Transverse colon (tissue), 4 donors: ENCODE measurements at places on chromosomes 5 and 9. TPM values are rescaled to one million over a fixed set of nuclear protein-coding genes. Genes with fewer than 3 reads are reported as not detected.

- no peak for DNase-seq
- H3K27me3 ChIP-seq = peaks cover 7% of the 10 kb centered on the region
- no peaks in the 10 kb centered on the region for H3K36me3 ChIP-seq
- H3K4me3 ChIP-seq = no peak overlapping the region
- H3K27ac ChIP-seq = no peak overlapping the region
Measured at GRCh38 chr5:10555277-10555684, 8.6 kb upstream of the ANKRD33B start.

DNA sequence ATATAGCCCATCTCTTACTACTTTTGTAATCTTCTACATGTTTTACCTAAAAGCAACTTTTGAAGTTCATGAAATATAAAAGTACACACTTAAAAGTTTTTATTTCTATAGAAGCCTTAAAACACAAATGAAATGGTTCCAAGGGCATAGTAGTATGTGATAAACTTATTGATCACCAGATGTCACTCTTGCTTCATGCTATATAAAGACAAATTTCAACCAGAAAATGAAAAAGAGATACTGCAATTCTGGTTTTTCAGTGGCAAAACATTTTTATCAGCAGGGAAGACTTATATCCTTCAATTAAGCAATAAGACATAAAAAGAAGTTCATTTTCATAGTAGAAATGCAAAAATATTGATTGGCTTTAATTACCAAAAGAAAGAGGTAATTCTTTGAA is 69.4 kb upstream of the FBXL17 start:
- DNase-seq = no peak
- no peaks in the 10 kb centered on the region for H3K36me3 ChIP-seq
- no peaks in the 10 kb centered on the region for H3K4me1 ChIP-seq

Gene NUTM2F
- total RNA-seq = not detected

Gene TXNDC8
- total RNA-seq = not detected

DNA sequence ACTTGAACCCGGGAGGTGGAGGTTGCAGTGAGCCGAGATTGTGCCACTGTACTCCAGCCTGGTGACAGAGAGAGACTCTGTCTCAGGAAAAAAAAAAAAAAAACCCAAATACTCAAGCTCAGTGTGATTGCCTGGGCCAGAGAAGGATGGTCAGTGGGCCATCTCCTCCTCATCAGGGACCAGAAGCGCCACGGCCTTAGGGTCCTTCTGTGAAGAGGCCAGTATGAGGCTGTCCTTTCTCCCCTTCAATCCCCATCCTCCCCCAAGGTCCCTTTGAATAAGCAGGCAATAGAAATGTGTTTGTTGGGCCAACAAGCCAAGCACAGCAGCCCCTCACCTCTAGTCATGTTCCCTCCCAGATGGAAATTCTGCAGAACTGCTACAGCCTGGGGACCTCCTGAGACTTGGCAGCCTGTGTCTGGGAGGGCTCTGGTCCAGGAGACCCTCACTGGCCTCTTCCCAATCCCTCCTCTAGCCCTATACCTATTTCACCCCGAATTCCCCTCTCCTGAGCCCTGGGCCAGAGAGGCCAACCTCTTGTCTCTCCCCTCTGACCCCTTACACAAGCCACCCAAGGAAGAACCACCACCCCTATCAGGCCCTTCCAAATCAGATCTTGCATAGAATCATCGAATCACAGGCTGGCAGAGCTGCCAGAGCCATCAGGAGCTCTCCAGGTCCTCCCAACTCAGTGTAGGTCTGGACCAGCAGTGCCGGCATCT is 1.0 kb downstream of the CSF1R start:
- H3K36me3 ChIP-seq = no peaks in the 10 kb centered on the region
- H3K27me3 ChIP-seq = no peaks in the 10 kb centered on the region
- H3K4me3 ChIP-seq = peak overlapping the region; percentile 2
- no peak for DNase-seq
- H3K4me1 ChIP-seq = no peaks in the 10 kb centered on the region

DNA sequence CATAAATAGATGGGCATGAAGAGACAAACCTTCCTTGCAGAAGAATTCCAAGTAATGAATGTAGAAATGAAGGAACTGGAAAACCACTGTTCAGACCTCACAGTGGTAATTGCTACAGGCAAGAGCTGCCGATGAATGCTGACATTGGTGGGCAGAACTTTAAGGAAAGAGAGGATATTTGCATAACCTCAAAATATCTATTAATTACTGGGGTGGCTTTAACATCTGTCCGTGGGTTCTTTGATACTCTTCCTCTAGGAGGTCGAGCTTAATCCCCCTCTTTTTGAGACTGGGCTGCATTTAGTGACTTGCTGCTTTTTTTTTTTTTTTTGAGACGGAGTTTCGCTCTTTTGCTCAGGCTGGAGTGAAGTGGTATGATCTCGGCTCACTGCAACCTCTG is 34.7 kb downstream of the LAMC3 start:
- H3K4me3 ChIP-seq = no peak overlapping the region
- H3K4me1 ChIP-seq = peaks cover 5% of the 10 kb centered on the region
- no peak overlapping the region for H3K27ac ChIP-seq
- no peaks in the 10 kb centered on the region for H3K36me3 ChIP-seq
- H3K27me3 ChIP-seq = no peaks in the 10 kb centered on the region

- no peaks in the 10 kb centered on the region for H3K36me3 ChIP-seq
- DNase-seq = no peak
- H3K4me1 ChIP-seq = no peaks in the 10 kb centered on the region
- H3K27ac ChIP-seq = no peak overlapping the region
Measured at GRCh38 chr9:71752352-71752751, 16.0 kb downstream of the CEMIP2 start.

Gene SGCD
- total RNA-seq = 3.7 TPM

DNA sequence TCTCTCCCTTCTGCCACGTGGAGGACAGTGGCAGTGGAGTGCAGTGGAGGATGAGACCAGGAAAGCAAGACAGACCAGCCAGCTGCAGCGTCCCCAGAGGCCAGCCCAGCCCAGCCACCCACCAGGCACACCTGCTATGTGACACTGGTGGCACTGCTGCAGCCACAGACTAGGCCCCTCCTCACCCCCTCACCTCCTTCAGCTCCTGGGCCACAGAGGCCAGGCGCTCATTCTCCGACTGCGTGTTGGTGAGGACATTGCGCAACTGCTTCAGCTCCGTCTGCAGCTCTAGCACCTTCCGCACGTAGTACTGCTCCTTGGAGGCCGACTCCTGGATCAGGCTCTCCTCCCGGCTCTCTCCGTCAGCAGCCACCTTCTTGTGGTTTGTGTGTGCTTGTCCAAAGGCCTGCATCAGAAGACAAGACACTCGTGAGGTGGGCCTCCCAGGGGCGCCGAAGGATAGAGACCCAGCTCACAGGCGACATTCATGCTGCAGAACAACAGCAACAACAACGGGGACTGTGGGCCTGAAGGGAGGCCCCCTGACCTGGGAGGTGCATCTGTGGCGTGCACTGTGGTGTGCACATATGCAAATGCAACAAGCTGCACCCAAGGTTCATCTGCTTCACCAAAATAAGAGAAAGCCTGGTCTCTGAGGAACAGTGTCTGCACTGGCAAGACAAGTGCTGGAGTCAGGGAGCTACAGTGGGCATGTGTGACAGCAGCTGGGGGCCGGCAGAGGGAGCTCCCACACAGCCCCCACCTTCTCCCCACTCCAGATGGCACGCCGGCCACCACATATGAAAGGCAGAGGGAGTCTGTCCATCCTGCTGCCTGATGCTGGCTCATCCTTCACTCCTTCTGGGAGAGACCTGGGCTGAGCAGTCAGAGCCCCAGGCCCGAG is 35.5 kb downstream of the BICD2 start:
- no peaks in the 10 kb centered on the region for H3K27me3 ChIP-seq
- H3K4me1 ChIP-seq = no peaks in the 10 kb centered on the region
- H3K36me3 ChIP-seq = no peaks in the 10 kb centered on the region
- H3K4me3 ChIP-seq = no peak overlapping the region
- H3K27ac ChIP-seq = peak overlapping the region; percentile 61
- DNase-seq = peak; percentile 52

- DNase-seq = no peak
- H3K4me3 ChIP-seq = no peak overlapping the region
- H3K4me1 ChIP-seq = peaks cover 53% of the 10 kb centered on the region
- no peaks in the 10 kb centered on the region for H3K27me3 ChIP-seq
- H3K36me3 ChIP-seq = no peaks in the 10 kb centered on the region
Measured at GRCh38 chr9:136616948-136617695, 45.6 kb upstream of the EGFL7 start.

Gene KCNN2
- 0.41 TPM for total RNA-seq

DNA sequence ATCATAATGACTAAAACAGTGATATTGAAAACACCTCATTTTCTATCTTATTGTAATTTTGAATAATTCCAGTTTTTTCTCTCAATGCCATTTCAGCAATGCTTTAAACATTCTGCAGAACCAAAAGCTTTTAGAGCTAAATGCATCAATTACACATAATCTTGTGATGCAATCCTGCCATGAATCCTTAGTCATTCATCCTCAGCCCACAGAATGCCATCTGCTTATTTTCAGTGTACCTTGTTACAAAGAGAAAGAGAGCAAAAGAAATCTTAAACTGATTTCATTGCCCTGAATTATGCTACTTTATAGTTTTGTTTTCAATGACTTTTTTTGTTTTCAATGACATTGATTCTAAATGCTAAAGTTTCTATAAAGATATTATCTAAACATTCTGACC is 1234.8 kb upstream of the C9orf72 start:
- no peak for DNase-seq
- no peaks in the 10 kb centered on the region for H3K4me1 ChIP-seq
- H3K27me3 ChIP-seq = no peaks in the 10 kb centered on the region
- no peaks in the 10 kb centered on the region for H3K36me3 ChIP-seq

Gene VLDLR
- total RNA-seq = 0.80 TPM

GRCh38 chr9:114416290-114416689 is 28.5 kb upstream of the AKNA start:
- no peak overlapping the region for H3K27ac ChIP-seq
- no peak overlapping the region for H3K4me3 ChIP-seq
- no peak for DNase-seq
- no peaks in the 10 kb centered on the region for H3K4me1 ChIP-seq
- H3K27me3 ChIP-seq = no peaks in the 10 kb centered on the region

GRCh38 chr5:39578887-39579497 is 154.2 kb upstream of the DAB2 start:
- H3K4me3 ChIP-seq = no peak overlapping the region
- H3K36me3 ChIP-seq = no peaks in the 10 kb centered on the region
- no peak for DNase-seq
- peaks cover 7% of the 10 kb centered on the region for H3K4me1 ChIP-seq
- no peak overlapping the region for H3K27ac ChIP-seq
- H3K27me3 ChIP-seq = no peaks in the 10 kb centered on the region

GRCh38 chr9:91386765-91387164 is 25.0 kb upstream of the AUH start:
- H3K27me3 ChIP-seq = no peaks in the 10 kb centered on the region
- H3K36me3 ChIP-seq = no peaks in the 10 kb centered on the region

DNA sequence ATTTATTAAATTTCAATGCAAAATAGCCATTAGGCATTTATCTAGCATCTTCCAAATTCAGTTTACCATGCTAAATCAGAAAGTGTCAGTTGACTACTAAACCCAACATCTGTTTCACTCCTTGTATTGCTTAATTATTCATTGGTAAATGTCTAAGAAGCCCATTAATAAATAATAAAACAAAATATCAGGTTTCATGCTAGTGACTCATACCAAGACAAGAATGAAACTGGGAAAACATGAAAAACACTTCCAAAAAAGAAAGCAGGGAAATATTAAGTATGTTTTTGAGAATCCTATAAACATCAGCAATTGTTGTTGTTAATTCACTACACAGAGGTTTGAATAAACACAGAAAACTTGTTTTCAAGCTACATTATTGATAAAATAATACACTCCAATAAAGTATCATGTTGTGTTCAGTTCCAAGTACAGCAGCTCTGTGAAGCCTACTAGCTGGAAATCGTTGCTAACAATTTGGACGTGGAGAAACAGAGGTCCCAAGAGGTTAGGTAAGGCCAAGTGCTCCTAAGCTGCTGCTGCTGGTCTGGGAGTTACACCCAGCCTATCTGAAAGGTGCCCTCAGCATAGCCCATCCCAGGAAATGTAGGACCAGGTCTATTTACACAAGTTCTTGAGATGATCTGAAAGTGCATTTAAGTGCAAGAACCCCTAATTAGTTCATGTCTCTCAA is 78.8 kb downstream of the GNAQ start:
- H3K4me1 ChIP-seq = peaks cover 45% of the 10 kb centered on the region
- DNase-seq = no peak
- no peaks in the 10 kb centered on the region for H3K36me3 ChIP-seq
- H3K27me3 ChIP-seq = no peaks in the 10 kb centered on the region
- peak overlapping the region; percentile 50 for H3K27ac ChIP-seq

Gene TAF11L5
- total RNA-seq = not detected

Gene PCYOX1L
- 0.75 TPM for total RNA-seq

DNA sequence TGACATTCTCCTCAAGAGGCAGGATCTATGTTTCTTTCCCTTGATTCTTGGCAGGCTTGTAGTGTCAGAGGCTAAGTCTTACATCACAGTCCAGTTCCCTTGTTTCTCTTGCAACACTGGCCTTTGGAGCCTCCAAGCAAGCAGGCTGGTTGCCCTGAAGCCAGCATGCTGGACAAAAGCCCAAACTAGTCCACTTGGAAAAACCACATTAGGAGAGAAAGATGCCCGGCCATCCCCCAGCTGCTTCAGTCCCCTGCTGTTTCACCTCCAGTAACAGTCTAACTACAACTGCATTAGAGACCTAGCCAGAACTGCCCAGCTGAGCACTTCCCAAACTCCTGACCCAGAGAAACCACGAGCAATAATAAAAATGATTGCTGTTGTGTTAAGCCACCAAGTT is 87.6 kb downstream of the ADAMTS6 start:
- no peaks in the 10 kb centered on the region for H3K4me1 ChIP-seq
- no peak overlapping the region for H3K27ac ChIP-seq
- H3K27me3 ChIP-seq = no peaks in the 10 kb centered on the region

DNA sequence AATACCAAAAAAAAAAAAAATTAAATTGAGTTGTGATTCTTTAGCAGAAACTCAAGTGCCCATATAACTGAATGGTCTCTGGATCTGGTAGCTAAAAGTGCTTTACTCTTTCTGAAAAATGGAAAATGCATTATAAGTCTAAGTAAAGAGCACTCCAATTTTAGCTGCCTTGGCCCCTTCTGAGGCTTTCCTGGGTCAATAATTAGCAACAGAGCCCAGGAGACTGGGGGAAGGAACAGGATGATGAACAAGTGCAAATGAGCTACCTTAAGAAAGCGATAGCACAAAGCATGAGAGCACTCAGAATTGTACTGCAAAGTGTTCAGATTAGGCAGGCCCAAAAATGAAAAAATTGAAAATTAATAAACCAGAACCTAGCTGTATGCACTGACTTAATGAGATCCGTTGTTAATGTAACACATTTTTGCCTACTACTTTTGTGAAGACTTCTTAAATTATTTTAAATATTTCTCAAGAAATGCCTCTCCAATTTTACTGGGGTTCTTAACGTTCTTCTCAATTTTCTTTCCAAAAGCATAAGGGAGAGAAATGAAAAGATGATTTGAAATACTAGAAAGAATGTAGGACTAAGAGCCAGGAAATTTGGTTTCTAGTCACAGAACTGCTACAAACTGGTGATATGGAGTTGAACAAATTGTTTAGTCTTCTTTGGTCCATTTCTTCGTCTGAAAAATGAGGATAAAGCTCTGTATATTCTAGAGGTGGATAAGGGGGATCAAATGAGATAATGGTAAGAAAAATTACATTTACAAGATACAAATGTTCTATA is 566.1 kb downstream of the PDE4D start:
- no peak overlapping the region for H3K27ac ChIP-seq
- peaks cover 11% of the 10 kb centered on the region for H3K4me1 ChIP-seq
- DNase-seq = no peak
- H3K27me3 ChIP-seq = no peaks in the 10 kb centered on the region
